Stimulated activated CD8-positive, alpha-beta memory T cell treated with anti-CD3 and anti-CD28 coated beads, Interleukin-15, amount 100 ng/mL, for 4 hours (primary cell): ENCODE measurements at places on chromosomes 2 and 18.

DNA sequence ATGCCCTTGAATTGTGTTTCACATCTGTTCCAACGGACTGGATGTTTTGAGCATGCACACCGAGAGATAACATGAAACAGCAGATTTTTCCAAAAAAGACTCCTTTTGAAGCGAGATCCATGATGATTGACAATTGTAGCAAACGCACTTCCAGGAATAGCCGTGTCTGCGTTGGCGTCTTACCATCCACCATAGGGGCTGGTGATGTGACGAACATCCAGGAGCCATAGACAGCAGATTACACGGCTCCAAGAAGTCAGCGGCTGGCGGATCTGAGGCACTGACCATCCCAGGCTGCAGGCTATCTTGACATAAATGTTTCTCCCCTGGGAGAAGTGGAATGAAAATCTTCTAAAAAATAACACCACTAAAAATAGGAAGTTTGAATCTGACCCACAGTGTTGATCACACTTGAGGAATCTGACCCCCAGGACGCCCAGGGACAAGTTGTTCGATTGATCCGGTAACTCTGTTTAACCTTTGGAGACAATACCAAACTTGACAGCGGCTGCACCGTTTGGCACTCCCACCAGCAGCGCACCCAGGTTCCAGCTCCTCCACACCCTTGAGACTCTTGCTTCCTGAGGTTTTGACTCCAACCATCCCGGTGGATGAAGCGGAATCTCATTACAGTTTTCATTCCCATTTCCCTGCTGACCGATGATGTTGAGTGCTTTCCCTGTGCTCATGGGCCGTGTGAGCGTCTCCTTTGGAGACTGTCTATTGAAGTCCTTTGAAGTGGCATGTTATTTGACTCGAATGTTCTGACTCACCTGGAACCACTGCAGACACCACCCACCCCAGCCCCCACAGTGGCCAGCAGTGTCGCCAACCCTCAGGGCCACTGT, 140.0 kb upstream of the GPC1 start:
- DNase-seq, result no peak

- no peak for DNase-seq
These were observed 95.0 kb downstream of the MAPK4 start for GRCh38 chr18:50654658-50655550.

DNA sequence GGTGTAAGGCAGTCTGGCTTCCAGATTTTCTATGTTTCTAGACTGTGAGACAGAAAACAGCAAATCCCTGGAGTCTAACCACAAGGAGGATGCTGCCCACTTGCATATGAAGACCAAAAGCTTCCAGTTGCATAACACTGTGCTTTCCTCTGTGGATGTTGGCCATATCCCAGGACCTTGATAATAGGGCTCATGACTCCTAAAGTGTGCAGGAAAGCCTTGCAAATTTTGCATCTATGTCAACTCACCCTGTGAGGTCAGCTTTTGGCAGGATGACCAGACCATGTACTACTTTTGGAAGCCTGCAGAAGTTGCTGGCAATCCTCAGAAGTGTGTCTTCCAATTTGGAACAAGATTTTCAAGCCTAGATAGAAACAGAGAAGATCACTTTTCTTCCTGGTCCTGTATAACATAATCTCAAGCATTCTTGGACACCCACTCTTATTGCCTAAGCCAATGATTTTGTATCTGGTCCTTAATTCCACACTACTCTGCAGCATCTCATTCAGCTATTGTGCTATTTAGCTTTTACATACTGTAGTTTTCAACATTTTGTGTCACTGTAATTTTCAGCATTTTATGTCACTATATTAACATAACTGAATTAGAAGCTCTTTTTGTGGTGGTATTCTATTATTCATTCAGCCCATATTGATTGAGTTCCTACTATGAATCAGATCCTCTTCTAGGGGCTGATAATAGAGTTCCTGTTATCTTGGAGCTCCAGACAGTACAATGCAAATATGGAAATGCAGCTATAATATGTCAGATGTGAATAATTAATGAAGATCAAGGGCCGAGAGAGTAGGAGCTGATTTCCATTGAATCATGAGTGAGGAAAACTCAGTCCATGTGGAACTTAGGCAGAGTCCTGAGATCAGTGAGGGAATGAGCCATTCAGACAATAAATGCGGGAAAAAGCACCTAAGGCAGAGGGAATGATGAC, 85.3 kb upstream of the RAB27B start:
- no peak for DNase-seq

DNA sequence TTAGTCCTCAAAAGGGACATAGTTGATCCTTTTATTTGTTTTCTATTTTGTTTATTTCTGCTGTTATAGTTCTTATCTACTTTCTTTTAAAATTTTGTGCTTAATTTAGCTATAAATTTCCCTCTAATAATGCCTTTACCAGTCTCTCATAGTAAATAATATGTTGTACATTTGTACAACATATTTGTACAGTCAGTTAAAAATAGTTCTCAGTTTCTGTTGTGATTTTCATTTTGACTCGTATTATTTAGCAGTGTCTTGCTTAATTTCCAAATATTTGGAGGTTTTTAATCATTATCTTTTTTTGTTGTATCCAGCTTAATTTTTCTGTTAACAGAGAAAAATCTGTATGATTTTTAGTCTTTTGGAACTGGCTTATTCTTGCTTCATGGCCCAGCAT, 443.6 kb upstream of the TRIB2 start:
- no peak for DNase-seq

GRCh38 chr2:45883603-45884000, 232.1 kb downstream of the PRKCE start:
- no peak for DNase-seq

- DNase-seq, result no peak
These were observed 5.0 kb downstream of the NT5DC4 start for GRCh38 chr2:112725545-112726457.

DNA sequence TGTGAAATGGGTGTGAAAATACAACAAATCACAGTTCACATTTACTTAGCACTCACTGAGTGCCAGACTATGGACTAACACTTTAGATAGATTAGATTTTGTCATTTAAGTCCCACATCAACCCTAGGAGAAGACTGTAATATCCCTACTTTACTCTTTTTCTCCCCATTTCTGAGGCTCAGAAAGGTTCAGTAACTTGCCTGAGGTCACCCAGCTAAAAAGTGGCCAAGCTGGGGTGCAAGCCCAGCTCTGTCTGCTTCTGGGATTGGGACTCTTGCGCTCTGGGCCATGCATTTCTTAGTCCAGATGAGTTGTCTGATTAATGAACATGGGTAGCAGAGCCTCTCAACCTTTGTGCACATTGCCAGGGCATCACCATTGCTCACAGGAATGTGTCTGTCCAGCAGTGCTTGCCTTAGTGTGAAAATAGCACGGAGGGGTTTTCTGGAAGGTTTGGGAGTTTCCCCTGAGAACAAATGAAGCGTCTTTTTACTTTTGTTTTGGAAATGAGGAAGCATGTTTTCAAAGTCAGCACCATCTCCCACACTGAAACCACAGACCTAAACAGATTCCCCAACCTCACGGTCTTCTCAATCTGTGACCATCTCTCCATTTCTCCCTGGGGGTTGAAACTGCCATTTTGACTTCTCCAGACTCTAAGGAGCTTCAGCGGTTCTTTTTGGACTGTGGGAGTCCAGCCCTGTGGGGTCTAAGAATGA, 31.9 kb downstream of the NRP2 start:
- DNase-seq, result no peak

GRCh38 chr2:37300146-37300545, 24.5 kb downstream of the PRKD3 start:
- no peak for DNase-seq

DNA sequence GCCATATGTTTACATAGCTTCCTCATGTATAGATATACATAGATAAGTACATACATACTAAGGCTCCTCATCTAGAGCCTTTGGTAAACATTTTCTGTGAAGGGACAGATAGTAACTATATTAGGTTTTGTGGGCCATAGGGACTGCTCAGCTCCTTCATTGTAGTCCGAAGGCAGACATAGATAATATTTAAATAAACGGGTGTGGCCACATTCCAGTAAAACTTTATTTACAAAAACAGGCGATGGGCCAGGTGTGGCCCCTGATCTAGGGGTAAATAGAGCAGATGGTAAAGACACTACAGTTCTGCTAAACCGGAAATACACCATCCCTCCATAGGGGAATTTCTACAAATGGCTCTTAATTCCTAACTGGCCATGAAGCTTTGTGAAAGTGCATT, 7.3 kb downstream of the COQ10B start:
- DNase-seq, result no peak

GRCh38 chr18:904218-905090, at the start of gene ADCYAP1:
TSS of gene ADCYAP1 (plus strand) at chr18:904871. CDS start at chr18:905387, 516 bp downstream.
- no peak for DNase-seq

- no peak for DNase-seq
These were observed 376.7 kb upstream of the SOX11 start for GRCh38 chr2:5315512-5315911.

GRCh38 chr2:217864963-217865772, 137.6 kb downstream of the TNS1 start:
- DNase-seq, result no peak
